Stimulated activated CD4-positive, alpha-beta T cell treated with anti-CD3 and anti-CD28 coated beads, TNF-alpha, amount 100 ng/mL, for 4 hours (primary cell): ENCODE measurements at places on chromosomes 1 and 21.

GRCh38 chr21:38813143-38813542, 7.4 kb downstream of the ETS2 start:
- DNase-seq, result no peak

DNA sequence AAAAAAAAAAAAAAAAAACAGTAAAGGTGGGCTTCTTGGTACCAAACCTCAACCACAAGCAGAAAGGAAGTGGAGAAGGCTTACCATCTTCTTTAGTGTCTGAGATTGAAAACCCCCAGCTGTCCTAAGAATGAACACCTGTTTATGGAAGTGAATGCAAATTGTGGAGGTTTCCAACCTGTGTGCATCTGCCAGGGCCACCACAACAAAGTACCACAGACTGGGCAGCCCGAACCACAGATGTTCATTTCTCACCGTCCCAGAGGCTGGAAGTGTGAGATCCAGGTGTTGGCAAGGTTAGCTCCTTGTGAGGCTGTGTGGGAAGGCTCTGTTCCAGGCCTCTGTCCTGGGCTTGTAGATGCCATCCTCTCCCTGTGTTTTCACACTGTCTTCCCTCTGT, 348.7 kb downstream of the SETD4 start:
- DNase-seq, result no peak

DNA sequence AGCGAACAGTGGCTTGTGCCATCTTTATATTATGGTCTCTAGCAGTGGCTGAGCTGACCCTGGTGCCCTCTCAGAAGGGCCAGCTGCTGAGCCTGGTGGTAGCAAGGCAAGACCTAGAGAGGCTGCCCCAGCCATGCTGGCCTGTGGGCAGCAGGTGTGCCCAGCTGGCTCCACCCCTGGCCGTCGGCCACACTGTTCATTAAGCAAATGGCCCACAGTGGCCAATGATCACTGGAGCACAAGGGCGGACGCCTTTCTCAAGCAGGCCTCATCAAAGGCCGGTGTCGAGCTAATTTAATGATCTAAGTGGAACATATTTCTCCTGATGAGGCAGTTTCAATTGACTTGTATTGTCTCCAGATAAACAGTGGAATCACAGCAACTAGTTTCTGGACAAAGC, 89.4 kb downstream of the GRIK3 start:
- no peak for DNase-seq

- no peak for DNase-seq
These were observed 661 bp downstream of the GBP4 start for GRCh38 chr1:89198081-89198480.

GRCh38 chr1:8283058-8283884, 34.6 kb upstream of the SLC45A1 start:
- no peak for DNase-seq

DNA sequence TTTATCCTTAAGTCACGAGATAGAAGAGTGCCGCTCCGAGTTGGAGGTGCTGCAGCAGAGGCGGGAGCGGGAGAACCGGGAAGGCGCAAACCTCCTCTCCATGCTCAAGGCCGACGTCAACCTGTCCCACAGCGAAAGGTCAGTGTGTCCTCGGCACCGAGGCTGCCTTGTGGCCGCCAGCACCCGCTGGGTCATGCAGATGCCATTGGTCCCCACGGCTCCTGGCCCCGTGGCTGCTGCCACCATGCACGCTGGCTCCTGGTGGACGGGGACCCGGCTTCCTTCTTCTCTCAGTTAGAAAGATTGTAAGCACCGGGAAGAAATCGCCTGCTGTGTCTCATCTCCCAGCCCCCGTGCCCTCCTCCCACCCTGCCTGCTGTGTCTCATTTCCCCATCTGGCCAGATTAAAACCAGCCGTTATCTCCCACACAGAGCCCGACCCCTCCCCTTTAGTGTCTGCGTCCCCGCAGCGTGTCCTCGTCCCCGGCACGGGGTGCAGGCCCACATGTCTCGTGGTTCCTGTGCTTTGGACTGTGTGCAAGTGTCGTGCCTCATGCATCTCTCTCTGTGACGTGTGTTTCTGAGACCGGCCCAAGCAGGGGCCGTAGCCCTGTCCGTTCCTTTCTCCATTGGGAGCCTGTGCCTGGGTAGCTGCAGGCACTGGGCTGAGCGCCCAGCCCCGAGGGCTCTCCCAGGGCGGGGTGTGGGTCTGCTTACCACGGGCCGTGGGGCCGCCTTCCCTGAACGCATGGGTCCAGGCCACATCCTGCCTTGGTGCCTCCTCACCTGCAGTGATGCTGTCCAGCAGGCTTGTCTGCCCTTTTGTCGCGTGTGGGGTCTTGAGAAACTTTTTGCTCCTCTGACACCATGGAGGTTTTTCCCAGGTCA, 62.1 kb downstream of the PCNT start:
- DNase-seq, result no peak

- DNase-seq, result no peak
These were observed 2.4 kb downstream of the NTRK1 start for GRCh38 chr1:156862997-156863599.

DNA sequence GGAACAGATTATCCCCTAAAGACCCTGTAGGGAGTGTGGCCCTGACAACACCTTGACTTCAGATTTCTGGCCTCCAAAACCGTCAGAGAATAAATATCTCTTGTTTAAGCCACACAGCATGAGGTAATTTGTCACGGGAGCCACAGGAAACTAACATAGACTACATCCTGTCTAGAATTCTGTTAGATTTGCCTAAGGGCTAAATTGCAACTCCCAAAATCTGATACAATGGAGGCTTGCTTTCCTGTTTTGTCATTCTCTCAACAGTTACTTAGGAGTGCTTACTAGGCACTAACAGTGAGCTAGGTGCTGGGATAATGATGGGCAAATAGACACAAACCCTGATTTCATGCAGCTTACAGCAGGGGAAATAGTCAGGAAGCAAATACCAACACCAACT, 141.6 kb downstream of the MIS18A start:
- DNase-seq, result no peak

GRCh38 chr1:115840605-115841460, at the start of gene NHLH2:
NHLH2 (minus strand) TSS chr1:115841126; CDS start chr1:115838372, 2,754 bp downstream.
- DNase-seq, result no peak
